Fibroblast of villous mesenchyme (primary cell): ENCODE measurements at places on chromosomes 4 and X. TPM values are rescaled to one million over a fixed set of nuclear protein-coding genes. Genes with fewer than 3 reads are reported as not detected.

DNA sequence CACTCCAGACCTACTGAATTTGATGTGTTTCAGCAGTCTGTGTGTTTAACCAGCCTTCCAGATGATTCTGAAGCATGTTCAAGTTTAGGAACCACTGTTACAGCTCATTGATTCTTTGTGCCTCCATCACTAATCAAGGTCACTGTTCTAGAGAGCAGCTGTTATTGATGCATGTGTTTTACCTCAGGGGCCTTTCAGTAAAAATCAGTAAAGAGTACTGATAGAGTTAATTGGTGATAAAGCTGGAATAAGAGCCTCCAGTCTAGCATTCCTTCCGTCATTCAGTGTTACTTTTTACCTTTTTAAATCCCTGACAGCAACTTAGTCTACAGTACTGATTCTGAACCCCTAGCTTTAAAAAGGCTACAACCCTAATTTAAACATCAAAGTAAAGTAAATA, 12.9 kb downstream of the CPEB2 start:
- DNase-seq, result no peak

- peak; percentile 55 for DNase-seq
Observed at GRCh38 chr4:141768954-141769353, 132.6 kb downstream of the IL15 start.

DNA sequence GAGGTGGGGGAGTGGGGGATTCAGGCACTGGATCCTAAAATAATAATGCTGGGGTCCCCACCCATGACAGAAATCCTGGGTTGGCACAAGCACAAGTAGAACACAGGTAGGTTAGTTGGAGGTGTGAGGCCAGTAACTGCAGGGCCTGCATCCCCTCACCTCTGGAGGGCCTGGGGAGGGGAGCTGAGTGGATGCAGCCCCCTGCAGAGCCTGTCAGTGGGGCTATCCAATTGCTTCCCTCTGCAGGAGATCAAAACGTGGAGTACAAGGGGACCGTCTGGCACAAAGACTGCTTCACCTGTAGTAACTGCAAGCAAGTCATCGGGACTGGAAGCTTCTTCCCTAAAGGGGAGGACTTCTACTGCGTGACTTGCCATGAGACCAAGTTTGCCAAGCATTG, 43.7 kb downstream of the MAP7D3 start:
- DNase-seq, result no peak

DNA sequence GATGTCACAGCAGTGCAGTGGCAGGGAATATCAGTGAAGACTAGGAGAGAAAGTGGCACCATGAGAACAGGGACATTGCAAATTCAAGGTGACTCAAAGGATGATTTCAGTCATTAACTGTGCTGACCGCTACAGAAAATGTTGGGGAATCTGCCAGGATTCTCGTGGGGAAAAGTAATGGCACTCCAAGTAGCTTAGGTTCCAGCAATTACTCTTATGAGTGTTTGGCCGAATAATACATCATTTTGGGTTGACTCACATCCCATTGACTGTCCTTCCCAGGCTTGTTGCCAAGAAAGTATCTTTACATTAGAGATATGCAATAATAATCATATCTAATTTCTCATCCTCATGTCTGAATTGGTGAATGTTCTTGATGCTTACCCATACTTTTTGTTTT, 1411.1 kb upstream of the PCDH7 start:
- DNase-seq, result no peak

GRCh38 chrX:132375941-132376340, 112.9 kb downstream of the MBNL3 start:
- no peak for DNase-seq

NLGN4X gene
- total RNA-seq, result 0.86 and 0.97 TPM in 2 replicates

DNA sequence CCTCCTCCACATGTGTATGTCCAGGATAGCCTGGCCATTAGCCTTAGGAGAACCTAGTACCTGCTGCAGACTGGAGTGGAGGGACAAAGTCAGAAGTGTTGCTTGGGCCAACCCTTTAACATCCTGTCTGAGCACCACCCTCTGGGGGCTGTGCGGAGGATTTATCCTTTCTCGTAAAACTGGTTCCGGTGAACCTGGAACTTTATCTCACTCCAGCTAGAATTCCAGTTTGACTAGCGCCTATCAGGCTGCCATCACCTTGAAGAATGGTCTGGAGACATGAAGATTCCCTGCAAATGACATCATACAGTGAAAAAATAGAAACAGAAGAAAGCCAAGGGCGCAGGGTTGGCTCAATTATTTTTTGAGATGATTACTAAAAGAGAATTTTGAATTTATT, 4.0 kb downstream of the TCEAL8 start:
- DNase-seq, result no peak

MAGEB1 gene
- total RNA-seq, result not detected in 2 replicates

DNA sequence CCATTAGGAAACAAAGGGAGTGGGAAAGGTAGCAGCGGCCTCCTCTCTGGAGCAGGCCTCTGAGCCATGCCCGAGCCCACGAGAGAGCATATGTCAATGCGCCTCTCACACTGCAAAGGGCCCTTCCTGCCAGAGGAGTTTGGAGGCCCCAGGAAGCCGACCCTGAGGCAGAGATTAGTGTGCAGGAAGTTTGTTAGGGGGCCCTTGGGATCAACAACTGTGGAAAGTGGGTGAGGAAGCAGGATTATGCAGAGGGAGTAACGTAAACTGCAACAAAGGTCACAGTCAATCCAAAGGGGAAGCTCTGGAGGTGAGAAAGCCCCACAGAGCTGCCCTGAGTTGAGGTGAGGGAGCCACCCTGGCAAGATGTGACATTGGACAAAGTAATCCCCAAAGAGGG, 17.4 kb downstream of the RTL5 start:
- DNase-seq, result no peak

GRCh38 chr4:79330720-79331119, 4.9 kb upstream of the NAA11 start:
- DNase-seq, result no peak
